ENCODE measurements at places on chromosomes 4 and X.

- no peak for DNase-seq
Observed at GRCh38 chr4:89803036-89803435, 33.9 kb downstream of the SNCA start.

DNA sequence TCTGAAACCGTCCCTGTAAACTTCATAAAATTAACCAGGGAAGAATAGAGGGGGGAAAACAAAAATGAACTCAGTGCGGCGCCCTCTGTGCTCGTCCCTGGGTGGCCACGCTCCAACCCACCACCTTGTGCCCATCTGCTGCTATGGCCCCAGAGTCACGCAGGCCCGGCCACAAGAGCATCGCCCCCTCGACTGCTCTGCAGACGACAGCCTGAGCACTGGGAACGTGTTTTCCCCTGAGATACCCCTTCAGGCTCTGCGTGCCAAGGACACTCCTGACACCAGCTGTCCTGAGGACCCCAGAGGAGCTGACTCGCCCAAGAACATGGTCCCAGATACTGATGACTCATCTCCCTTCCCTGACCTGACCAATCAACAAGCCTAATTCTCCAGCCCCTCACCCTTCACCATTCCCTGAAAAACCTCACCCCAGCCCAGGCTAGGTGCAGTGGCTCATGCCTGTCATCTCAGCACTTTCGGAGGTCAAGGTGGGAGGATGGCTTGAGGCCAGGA, 64.1 kb upstream of the GPR78 start:
- no peak for DNase-seq

DNA sequence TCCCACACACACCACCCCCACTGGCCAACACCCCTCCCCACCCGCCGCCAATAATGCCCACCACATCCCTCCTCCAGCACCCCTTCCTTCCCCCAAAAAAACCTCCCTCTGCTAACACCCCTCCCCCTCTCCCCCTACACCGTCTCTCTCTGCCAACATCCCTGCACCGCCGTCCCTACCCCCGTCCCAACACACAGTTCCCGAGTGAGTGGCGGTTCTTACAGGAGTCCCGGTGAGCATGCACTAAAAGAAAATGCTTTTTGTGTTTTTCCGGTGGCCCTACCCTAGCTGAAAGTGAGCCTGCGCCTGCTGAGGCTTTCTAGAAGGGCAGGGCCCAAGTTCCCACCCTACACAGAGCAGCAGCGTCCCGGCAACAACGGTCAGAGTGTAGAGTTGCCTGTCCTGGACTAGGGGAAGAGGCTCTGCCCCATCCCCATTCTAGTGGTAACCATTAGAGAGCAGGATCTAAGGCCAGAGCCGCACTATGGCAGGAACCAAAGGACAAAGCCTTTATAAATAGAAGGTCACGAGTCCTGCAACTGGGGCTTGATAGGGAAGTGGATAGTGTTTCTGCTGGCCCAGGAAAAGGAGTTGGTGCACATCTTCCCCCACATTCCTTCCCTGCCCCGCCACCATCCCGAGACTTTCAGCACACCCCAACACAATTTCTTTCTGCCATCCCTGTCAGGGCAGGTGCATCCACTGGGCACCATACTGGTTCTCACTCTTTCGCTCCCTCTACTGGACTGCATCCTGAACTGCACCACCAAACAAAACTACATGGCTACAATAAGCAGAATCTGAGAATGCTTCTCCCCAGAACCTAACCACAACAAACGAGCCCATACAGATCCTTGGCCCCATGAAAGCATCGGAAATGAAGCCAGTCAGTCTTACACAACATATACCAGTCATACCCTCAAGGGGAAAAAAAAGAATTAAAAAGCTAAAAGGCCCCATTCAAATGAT, 78.1 kb upstream of the PAGE3 start:
- DNase-seq, result peak; percentile 43

- DNase-seq, result no peak
Observed at GRCh38 chrX:23720117-23720677, 22.9 kb downstream of the ACOT9 start.

DNA sequence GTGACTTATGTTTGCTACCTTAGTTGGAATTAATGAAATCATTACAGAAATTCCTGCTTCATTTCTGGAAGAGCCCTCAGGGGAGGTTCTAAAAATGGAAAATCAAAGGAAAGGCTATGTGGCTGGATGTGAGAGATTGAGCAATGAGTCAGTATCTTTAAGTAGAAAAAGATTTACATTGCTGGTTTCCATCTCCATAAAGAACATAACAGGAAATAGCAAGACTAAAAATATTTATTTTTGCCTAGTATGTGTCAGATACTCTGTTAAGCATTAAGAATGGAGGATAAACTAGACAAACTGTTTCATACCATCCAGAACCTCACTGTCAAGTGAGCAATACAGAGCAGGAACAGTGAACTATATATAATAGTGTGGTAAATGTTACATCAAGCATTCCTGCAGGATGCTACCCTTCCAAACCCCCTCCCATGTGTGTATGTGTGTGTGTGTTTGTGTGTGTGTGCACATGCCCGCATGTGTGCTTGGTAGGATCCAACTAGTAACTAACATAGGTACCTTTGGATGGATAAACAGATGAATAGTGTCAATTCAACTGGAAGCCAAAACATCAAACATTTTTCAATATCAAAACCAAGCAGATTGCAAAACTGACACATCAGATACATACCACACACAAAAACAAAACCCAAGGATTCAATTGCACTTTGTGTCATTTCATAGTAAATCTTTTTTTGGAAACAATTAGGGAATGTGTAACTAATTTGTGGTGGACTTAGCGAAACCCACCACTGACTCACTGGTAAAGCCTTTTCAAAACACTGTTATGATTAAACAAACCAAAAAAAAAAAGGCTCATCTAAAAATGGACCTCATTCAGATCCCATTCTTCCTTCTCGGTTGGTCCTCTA, 223.4 kb downstream of the SHROOM3 start:
- DNase-seq, result no peak

Measured in ELF-1 (cell line).